ENCODE measurements at places on chromosomes 1 and 21.

DNA sequence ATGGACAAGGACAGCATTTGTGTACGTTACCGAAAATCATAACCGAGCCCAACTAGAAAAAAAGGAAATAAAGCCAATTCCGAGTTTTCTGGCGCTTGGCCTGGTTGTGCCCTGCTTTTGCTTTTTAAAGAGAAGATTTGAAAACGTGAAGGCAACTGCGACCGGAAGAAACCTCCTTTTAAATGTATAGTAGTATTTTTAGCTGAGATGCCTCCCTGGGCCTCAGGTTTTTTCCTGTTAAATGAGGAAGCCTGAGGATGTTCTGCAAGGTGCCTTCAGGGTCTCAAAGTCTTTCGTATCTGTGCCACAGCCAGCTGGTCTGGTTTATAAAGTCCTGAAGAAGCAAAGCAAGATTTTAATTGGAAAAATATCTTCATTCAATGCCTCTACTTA, 371 bp upstream of the ODF2L start:
- no peak for DNase-seq

GRCh38 chr1:53449693-53450092, 9.5 kb upstream of the DMRTB1 start:
- no peak for DNase-seq

DNA sequence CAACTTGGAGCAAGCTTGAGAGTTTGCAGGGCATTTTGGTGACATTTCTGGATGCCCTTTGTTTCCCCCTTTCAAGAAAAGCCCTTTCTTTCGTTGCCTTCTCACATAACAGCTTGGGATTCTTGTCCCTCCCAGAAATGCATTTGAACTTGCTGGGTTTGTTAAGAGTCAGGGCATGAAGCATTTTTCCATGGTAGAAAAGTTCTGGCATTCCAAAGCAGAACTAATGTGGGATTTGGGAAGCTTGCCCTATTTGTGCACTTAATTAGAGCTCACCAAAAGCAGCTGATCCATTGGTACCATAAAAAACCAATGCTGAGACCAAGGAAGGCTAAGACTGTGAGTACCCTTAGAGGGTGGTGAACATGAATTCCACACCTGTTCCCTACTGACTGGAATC, 99.8 kb upstream of the HOOK1 start:
- DNase-seq, result no peak

DNA sequence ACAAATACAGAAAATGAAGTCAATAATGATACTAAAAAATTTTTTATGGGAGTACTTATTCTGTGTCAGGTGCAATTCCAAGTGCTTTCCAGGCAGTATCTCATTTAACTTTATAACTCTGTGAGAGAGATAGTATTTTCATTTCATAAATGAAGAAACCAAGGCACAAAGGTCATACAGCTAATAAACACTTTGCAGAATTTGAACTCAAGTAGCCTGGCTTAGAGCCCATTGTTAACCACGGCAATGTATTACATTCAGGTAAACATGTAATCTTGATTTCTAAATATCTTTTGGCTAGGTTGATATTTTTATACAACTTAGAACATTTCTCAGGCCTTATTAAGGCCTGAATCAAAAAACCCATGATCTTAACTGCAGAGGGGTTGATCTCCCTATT, 28.9 kb upstream of the PKN2 start:
- DNase-seq, result no peak

- no peak for DNase-seq
These were observed 80.1 kb downstream of the BACH1 start for GRCh38 chr21:29378832-29379231.

GRCh38 chr1:218887141-218887925, 286.3 kb upstream of the LYPLAL1 start:
- no peak for DNase-seq

DNA sequence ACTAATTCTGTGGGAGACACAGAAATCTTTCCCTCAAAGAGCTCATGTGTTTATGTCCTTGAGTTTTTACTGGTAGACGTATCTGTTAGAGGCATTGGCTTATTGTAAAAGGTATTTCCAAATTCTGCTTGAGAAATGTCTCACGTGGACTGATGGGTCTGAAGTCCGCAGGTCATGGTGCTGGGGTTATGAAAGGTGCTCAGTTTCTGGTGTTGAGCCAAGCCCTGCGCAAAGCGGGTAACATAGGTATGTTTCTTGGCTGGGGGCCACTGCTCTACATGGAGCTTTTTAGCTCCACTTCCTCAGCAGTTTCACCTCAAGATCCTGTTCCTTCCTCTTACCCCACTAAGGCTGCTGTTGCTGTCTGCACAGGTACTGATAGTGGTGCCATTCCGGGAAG, 10.8 kb downstream of the UTP25 start:
- DNase-seq, result no peak

Data from effector CD8-positive, alpha-beta T cell (primary cell).